ENCODE measurements at places on chromosomes 2 and 18. TPM values are rescaled to one million over a fixed set of nuclear protein-coding genes. Genes with fewer than 3 reads are reported as not detected.

KCNG3 gene
- total RNA-seq, result not detected

DHX57 gene
- 25.0 TPM for total RNA-seq

RNF125 gene
- total RNA-seq, result 0.65 TPM

TTN gene
- 5.5 TPM for total RNA-seq

LYPD6 gene
- not detected for total RNA-seq

ELP2 gene
- 83.3 TPM for total RNA-seq

ERMN gene
- 0.18 TPM for total RNA-seq

C2orf78 gene
- total RNA-seq, result not detected

IL37 gene
- total RNA-seq, result not detected

LIMS4 gene
- 4.7 TPM for total RNA-seq

FNDC4 gene
- 7.3 TPM for total RNA-seq

GRB14 gene
- 6.9 TPM for total RNA-seq

CROCC2 gene
- 0.41 TPM for total RNA-seq

EPB41L3 gene
- 28.0 TPM for total RNA-seq

LTBP1 gene
- 947 TPM for total RNA-seq
